Uterus (tissue), 4 donors: ENCODE measurements at places on chromosomes 2 and 18.

- no peak for DNase-seq
Measured at GRCh38 chr2:30356776-30357175, 90.3 kb upstream of the LCLAT1 start.

- no peak for DNase-seq
Measured at GRCh38 chr2:160612266-160612856, 118.8 kb upstream of the RBMS1 start.

- DNase-seq: no peak
Measured at GRCh38 chr2:122543815-122544214, 788.4 kb downstream of the TSN start.

- no peak for DNase-seq
Measured at GRCh38 chr2:73290049-73290839, 3.1 kb downstream of the EGR4 start.

- no peak for DNase-seq
Measured at GRCh38 chr2:39755466-39755865, 23.6 kb downstream of the THUMPD2 start.

DNA sequence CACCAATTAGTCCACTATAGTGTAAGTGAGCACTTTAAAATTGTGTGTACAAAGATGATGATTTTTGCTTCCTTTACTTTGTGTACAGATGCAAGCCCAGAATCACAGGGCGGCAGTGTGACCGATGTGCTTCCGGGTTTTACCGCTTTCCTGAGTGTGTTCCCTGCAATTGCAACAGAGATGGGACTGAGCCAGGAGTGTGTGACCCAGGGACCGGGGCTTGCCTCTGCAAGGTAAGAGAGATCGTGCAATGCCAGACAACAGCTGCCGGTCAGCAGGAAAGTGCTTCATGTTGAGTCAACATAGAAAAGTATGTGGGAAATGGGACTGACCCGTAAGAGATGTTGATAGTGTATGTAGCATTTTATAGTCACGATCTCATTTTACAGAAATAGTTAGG lies 156.8 kb upstream of the TTC39C start:
- no peak for DNase-seq

DNA sequence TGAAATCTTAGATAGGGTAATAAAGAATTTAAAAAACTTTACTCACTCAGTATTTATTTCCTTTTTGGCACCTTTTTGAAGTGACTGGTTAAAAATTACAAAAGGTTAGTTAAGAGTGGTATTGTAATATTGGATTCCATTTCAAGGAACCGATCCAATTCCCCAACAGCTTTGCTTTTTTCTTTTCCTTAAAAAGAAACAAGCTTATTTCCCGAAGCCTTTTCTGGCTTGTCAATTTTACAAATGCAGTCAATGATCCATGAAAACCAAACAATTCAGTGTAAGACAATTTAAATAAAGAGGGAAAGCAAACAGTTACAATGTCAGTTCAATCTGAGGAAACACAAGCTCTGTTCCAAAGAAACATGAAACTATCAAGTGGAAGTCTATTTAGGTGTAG lies 200.2 kb downstream of the RIT2 start:
- no peak for DNase-seq
